SK-N-SH (cell line): ENCODE measurements at places on chromosomes 2 and 18. TPM values are rescaled to one million over a fixed set of nuclear protein-coding genes. Genes with fewer than 3 reads are reported as not detected.

GRCh38 chr2:177161741-177162460 is 50.7 kb upstream of the HNRNPA3 start:
- no peaks in the 10 kb centered on the region for H3K27me3 ChIP-seq
- H3K36me3 ChIP-seq = no peaks in the 10 kb centered on the region
- H3K4me3 ChIP-seq = no peak overlapping the region
- DNase-seq = peak; percentile 48
- H3K27ac ChIP-seq = no peak overlapping the region

The SMAD2 gene
- polyA plus RNA-seq = 36.3 and 45.1 TPM in 2 replicates

GRCh38 chr18:74567822-74568221 is 29.8 kb upstream of the ZNF407 start:
- DNase-seq = no peak
- no peaks in the 10 kb centered on the region for H3K36me3 ChIP-seq
- H3K27ac ChIP-seq = no peak overlapping the region
- H3K4me3 ChIP-seq = no peak overlapping the region
- H3K4me1 ChIP-seq = no peaks in the 10 kb centered on the region

The SLC11A1 gene
- 0.26 and 0.31 TPM in 2 replicates for polyA plus RNA-seq

The COMMD1 gene
- polyA plus RNA-seq = 32.5 and 33.1 TPM in 2 replicates

DNA sequence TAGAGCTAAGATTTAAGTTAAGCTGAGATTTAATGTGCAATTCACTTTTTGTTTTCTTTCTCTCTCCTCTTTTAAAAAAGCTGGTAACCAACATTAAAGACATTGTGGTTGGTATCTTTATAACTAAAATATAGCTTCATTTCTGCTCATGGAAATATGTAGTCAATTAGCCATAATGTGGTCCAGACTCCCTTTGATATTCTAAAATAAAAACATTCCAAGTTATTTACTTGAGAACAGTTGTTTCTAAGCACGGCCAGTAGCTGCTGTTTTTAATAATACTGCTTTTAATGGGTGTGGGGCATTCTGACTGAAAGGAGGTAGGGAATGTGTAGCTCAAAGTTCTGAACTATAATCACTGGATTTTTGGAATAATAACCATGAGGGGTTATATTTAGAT is 183.3 kb upstream of the FBXO11 start:
- no peak overlapping the region for H3K4me3 ChIP-seq
- H3K27ac ChIP-seq = no peak overlapping the region
- no peaks in the 10 kb centered on the region for H3K4me1 ChIP-seq
- H3K36me3 ChIP-seq = no peaks in the 10 kb centered on the region

The CAVIN2 gene
- 1.5 and 1.7 TPM in 2 replicates for polyA plus RNA-seq

DNA sequence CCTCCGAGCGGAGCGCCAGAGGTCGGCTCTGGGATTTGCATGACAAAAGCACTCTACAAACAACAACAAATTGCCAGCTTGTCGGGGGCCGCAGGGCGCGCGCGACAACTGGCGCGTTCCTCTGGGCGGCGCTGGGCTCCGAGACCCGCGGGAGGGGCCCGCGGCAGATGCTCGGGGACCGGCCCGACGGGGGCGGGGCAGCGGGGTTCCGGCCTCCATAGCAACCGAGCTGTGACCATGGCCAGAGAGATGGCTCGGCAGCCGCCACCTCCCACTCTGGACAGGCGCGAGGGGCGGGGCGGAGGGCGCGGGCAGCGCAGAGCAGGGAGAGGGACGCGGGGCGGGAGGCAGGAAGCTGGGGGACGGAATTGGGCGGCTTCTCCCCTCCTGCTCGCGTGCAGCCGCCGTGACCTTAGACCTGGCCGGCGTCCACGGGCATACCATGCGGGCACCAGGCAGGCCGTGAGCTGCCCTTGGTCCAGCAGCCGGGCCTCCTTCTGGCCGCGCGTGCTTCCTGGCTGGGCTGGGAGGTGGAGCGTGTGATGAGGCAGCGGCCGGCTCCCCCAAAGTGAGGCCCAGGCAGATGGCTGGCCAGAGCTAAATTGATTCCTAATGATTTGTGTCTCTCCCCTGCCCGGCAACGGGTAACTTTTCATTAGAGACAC is 171.5 kb downstream of the CELF4 start:
- H3K27me3 ChIP-seq = no peaks in the 10 kb centered on the region
- H3K27ac ChIP-seq = peak overlapping the region; percentile 96
- peak; percentile 97 for DNase-seq
- H3K4me1 ChIP-seq = peaks cover 59% of the 10 kb centered on the region; the same call in 1 of the 2 replicates
- H3K4me3 ChIP-seq = peak overlapping the region; percentile 60

The CPSF3 gene
- 31.4 and 34.2 TPM in 2 replicates for polyA plus RNA-seq

DNA sequence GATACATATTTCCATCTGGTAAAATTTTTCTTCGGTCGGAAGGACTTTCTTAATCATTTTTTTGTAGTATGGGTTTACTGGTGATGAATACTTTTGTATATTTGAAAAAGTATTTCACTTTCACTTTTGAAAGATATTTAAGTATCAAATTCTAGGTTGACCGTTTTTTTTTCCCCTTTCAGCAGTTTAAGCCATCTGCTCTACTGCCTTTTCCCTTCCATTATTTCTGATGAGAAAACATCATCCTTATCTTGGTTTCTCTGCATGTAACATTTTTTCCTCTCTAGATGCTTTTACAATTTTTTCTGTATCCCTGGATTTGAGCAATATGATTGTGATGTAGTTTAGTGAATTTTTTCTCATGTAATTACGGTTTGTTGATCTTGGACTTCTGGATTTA is 87.0 kb downstream of the MTX2 start:
- H3K4me1 ChIP-seq = no peaks in the 10 kb centered on the region
- H3K36me3 ChIP-seq = no peaks in the 10 kb centered on the region
- no peak overlapping the region for H3K4me3 ChIP-seq
- DNase-seq = no peak

The GRHL1 gene
- 1.0 and 1.6 TPM in 2 replicates for polyA plus RNA-seq

The ZNF396 gene
- 0.41 and 0.76 TPM in 2 replicates for polyA plus RNA-seq

The TDRD15 gene
- not detected in 2 replicates for polyA plus RNA-seq

GRCh38 chr2:172230332-172230888 is 127.7 kb upstream of the DLX2 start:
- H3K4me1 ChIP-seq = peaks cover 22% of the 10 kb centered on the region
- no peak for DNase-seq
- no peaks in the 10 kb centered on the region for H3K27me3 ChIP-seq
- H3K4me3 ChIP-seq = no peak overlapping the region
- no peaks in the 10 kb centered on the region for H3K36me3 ChIP-seq
- H3K27ac ChIP-seq = no peak overlapping the region

The CASP10 gene
- polyA plus RNA-seq = 0.12 and 0.31 TPM in 2 replicates

The RAPH1 gene
- polyA plus RNA-seq = 6.5 and 6.7 TPM in 2 replicates

DNA sequence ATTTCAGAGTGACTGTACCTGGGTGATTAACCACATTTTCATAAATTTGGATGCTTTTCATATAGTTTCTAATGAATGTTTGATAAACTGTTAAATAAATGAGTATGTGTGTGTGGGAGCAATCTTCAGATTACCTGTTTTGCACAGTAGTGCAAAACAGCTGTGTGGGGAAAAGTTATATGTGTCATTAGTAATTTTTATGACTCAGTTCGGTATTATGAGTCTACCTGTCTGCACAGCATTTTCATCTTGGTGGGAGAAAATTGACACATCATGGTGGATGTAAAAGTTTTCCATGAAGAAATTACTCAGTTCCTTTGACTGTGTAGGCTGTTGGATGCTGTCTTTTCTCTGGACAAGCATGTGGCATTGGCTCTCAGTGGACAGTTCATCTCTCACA is 43.8 kb downstream of the LTBP1 start:
- H3K27ac ChIP-seq = no peak overlapping the region
- H3K36me3 ChIP-seq = no peaks in the 10 kb centered on the region
- no peaks in the 10 kb centered on the region; the same call in 1 of the 2 replicates for H3K4me1 ChIP-seq
- H3K27me3 ChIP-seq = no peaks in the 10 kb centered on the region
- DNase-seq = no peak
